Iris pigment epithelial cell (primary cell): ENCODE measurements at places on chromosomes 7 and 10.

GRCh38 chr10:33074443-33074842 is 116.4 kb upstream of the ITGB1 start:
- DNase-seq: no peak

GRCh38 chr10:112446055-112446854 is 459 bp downstream of the ZDHHC6 start:
- DNase-seq: peak; percentile 43

- DNase-seq: peak; percentile 16
Measured at GRCh38 chr7:141754939-141755338, 9.0 kb upstream of the TAS2R3 start.

GRCh38 chr10:72238392-72239175 is 22.5 kb upstream of the ASCC1 start:
- DNase-seq: no peak

GRCh38 chr7:1536743-1537534 is 6.4 kb downstream of the MAFK start:
- peak; percentile 99 for DNase-seq

DNA sequence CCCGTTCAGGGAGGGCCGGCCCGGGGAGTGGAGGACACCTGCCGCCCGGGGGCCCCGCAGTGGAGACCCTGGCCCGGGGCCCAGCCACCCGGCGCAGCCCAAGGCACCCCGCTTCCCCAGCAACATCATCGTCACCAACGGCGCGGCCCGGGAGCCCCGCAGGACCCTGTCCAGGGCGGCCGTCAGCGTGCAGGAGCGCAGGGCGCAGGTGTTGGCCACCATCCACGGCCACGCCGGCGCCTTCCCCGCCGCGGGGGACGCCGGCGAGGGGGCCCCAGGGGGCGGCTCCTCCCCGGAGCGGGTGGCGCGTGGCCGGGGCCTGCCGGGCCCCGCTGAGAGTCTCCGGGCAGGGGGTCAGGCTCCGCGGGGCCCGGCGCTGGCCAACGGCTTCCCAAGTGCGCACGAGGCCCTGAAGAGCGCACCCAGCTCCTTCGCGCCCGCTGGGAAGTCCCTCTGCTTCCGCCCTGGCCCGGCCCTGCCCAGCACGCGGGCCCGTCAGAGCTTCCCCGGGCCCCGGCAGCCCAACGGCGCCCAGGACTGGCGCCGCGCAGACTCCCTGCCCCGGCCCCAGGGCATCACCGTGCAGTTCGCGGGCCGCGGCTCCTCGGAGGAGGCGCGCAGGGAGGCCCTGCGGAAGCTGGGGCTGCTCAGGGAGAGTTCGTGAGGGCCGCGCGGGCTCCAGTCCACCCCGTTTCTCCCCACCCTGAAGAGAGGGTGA is 46.7 kb downstream of the PROSER2 start:
- DNase-seq: peak; percentile 45

DNA sequence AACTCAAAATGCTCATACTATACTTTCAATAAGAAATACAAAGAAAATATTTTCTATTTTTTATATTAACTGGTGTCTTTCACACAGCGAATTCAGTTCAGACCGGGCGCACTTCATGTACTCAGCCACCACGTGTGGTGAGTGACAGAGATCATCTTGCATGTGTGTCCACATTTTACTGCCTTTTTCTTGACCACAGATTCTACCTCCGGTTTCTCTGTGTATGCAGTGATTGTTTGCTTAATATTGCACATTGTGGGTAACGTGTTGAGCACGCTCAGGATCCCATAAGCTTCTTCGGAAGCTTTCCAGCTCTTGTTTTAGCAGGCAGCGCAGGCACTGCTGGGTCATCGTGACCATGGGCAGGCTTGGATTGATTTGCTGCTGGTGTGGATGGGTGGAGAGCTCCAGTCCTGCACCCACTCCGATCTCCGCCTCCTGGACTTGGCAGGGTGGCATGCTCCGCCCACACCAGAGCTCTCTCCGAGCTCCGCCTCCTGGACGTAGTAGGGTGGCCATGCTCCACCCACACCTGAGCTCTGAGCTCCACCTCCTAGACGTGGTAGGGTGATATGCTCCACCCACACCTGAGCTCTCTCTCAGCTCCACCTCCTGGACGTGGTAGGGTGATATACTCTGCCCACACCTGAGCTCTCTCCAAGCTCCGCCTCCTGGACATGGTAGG is 253.3 kb downstream of the DIP2C start:
- DNase-seq: no peak

DNA sequence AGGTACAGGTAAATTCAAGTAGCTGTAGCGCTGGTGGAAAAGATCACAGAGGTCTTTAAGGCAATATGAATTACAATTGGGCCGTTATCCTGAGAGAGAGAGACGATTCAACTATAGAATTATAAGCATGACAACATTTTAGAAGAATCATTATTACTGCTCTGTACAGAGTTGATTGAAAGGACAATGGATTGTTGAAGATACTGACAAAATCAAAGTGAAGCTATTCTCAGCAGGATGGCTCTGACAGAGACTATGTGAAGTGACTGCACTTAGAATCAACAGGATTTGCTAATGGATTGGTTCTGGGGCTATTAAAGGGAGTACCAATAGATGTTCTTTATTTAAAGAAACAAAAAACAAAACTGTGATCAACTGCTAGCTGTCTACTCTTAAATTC is 634.8 kb upstream of the GRM3 start:
- DNase-seq: no peak

DNA sequence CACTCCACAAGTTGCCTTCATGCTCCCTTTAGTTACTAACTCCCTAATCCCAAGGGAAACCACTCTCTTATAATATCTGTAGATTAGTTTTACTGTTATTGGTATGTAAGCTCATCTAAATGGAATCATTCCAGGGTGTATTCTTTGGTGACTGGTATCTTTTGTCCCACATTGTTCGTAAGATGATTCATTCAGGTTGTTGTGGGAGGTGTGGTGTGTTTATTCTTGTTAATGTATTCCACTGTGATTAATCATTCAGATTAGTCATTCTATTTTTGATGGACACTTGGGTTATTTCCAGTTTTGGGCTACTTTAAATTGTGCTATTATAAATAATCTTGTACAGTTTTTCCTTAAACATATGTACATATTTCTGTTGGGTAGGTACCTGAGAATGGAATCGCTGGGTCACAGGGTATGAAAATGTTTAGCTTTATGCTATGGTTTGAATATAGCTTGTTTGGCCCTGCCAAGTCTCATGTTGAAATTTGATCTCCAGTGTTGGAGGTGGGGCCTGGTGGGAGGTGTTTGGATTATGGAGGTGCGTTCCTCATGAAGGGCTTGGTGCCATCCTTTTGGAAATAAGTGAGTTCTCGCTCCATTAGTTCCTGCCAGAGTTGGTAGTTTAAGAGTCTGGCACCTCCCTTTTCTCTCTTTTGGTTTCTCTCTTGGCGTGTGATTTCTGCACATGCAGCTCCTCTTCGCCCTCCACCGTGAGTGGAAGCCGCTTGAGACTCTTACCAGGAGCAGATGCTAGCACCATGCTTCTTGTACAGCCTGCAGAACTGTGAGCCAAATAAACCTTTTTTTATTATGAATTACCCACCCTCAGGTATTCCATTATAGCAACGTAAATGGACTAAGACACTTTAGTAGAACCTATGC is 13.8 kb downstream of the BTRC start:
- peak; percentile 93 for DNase-seq

DNA sequence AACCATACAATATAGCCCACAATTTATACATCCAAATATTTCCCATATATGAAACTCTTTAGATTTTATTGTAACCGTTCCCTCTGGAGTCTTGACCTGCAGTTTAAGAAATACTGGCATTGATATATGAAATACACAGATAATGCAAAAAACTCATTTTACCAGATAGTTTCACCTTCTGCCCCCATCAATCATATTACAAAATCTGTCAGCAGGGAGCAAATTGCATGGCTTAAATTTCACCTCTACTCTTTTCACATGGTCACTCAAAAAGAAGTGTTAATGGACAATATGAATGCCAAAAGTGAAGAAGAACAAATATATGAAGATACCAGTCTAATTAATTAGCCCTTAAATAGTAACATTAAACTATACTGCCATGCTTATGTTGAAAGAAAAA is 57.0 kb upstream of the TMEM106B start:
- DNase-seq: no peak

GRCh38 chr7:23759671-23760391 is 49.8 kb downstream of the STK31 start:
- DNase-seq: peak; percentile 60

- DNase-seq: no peak
Measured at GRCh38 chr7:91518058-91518457, 253.8 kb downstream of the FZD1 start.

DNA sequence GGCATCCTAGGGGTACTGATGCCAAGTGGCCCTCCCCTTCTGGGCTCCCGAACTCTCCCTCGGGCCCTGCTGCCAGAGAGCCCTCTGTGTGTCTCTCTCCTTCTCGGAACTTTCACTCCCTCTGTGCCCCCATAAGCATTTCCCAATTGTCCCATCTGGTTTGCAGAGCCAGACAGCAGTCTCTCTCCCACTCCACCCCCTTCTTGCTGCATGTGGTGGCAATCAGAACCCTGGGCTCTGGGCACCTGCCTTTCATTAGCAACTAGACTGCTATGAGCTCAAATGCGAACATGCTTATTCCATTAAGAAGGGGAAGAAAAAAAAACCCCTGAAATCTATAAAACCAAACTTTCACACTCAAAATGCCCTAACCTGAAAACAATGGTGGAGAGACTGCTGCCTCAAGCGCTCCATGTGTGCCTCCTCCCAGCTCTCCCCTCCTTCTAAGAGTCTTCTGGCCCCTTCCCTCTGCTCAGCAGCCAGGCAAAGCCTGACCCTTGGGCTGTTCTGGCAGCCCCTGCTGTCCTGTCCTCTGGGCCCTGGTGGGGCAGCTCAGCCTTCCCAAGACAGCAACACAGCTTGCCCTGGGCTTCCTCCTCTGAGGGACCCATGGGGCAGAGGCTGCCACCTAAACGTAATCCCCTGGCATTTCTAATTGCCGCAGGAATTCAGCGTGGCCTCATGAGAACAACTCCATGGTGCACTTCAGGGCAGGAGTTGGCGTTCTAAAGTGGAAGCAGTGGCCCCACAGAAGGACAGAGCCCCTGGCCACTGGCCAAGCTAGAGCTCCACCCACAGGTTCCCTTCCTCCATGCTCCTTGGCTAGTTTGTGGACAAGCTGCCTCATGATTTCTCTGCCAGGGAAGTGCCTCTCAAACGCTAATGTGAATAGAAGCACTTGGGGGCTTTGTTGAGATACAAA is 415.4 kb downstream of the PLXNA4 start:
- no peak for DNase-seq

GRCh38 chr10:70381471-70382421 is 679 bp downstream of the LRRC20 start:
- no peak for DNase-seq

- peak; percentile 45 for DNase-seq
Measured at GRCh38 chr10:44352316-44353127, 32.4 kb downstream of the CXCL12 start.

DNA sequence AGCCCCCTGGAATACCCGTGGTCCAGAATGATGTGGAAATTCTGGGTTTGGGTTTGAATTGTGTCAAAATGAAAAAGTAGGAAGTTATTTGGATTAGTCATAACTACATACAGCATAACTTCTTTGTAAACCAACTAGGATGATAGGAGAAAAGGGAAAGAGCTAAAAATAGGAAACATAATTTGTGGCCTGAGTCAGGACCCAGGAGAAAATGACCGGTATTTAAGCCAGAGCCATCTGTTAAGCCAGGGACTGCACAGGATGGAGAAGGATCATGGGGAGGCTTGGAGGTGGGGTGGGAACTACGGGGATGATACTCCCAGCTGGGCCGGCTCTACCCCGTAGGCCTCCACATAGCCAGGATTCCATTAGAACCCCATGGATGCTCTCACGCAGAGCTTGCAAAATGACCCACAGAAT is 98.6 kb downstream of the MYOF start:
- peak; percentile 91 for DNase-seq

GRCh38 chr7:37100735-37101331 is 347.8 kb downstream of the ELMO1 start:
- no peak for DNase-seq

DNA sequence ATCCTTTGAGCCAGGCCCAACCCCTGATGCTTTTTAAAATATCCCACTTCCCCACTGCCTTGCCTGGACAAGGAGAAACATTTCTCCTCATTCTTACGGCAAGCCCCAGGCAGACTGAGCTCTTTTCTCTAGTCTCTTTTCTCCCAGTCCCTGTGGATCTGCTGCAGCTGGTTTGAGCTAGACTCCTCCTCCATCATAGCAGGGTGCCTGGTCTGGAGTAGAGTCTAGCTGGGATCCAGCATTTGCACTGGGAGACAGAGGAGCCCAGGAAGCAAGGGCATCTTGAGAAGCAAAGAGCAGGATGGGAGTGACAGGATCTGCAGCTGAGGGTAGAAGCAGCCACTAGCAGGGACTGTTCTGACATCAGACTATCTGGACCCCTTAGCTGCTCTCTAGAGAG is 562.3 kb upstream of the COBL start:
- no peak for DNase-seq

DNA sequence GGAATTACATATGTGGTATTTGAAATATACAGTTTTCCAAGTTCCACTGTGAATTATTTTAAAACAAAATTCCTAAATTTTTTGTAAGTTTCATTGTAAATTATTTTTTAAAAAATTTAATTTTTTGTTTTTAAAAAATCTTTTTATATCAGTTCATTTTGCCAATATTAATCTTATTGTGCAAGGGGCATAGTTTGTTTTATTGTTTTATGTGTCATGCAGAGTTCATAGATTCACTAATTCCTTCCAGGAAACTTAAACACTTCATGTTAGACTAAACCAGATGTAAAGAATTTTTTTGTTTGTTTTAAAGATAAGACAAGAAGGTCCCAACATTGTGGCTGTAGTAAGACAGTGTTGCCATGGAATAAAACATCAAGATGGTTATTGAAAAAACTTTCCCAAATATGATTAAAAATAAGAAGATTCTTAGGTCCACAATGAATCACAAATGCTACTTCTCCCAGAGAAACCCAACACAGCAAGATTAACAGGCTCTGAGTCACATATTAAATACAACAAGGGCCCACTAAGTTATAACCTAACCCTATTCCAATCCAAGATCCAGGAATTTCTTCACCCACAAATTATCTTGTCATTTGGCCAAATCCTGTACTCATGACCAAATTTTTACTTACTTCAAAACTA is 464.7 kb upstream of the IGFBP3 start:
- DNase-seq: peak; percentile 88

- no peak for DNase-seq
Measured at GRCh38 chr10:48759113-48759901, 74.6 kb downstream of the WDFY4 start.

DNA sequence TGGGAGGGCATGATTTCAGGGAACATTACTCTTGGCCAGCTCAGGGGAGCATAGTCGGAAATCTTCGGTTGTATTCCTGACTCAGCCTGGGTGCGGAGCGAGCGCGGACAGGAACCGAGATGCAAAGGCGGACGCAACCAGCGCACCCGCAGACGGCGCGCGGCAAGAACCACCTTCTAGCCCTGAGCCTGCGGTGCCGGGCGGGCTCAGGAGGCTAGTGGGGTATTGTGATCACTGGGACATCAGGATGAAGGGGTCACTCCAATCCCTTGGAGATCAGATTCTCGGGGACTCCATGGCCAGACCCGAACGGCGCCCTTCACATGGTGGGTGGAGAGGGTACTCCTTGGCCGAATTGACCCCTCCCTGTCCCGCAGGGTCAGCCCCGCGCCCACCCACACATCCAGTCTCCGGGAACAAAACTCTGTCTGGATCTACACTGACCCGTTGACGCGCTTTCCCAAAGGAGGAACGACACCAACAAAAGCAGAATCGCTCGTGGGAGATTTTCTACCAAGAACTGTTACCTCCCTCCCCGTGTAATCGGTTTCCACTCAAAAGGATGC is 730.5 kb downstream of the ZWINT start:
- DNase-seq: peak; percentile 9

GRCh38 chr10:77097625-77098024 is 540.0 kb downstream of the KCNMA1 start:
- DNase-seq: no peak

- DNase-seq: peak; percentile 57
Measured at GRCh38 chr10:58179238-58179637, 88.5 kb downstream of the IPMK start.
